ENCODE measurements at places on chromosomes 11 and 22.
A peak's percentile ranks its signal among the peaks of the same experiment; 100 is the strongest.

GRCh38 chr11:2250041-2250440 lies 20.3 kb downstream of the ASCL2 start:
- DNase-seq: no peak

DNA sequence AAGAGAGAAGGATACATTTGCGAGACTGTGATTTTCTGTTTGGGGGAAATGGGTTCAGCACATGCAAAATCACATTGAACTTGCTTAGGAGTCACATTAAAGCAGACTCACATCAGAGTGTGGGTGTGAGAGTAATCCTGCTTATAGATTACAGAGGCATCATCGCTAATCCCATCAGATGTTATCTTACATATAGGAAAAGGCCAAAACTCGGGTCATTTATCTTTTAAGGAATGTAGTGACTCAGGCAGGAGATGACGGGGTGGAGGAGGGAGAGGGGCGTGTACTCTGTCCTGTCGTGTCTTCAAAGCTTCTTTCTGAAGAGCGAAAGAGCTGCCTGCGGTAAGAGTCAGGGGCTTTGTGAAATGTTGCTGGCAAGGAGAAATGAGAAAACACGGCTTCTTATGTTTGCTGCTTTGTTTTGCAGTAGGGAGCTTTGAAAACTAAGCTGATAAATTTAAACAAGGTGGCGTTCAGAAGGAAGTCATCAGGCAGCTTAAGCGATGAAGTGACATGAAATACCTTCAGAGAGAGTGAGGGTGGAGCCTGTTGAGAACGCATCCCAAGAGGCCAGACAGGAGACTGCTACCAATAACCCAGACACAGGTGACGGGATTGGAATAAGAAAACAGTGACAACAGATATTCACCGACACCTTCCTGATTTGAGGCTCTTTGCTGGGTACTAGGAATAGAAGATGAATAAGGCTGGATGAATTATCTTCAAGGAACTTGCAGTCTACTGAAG lies 2.2 kb upstream of the C11orf16 start:
- no peak for DNase-seq

- DNase-seq: peak; percentile 49
Measured at GRCh38 chr11:48307760-48308386, 1.9 kb downstream of the OR4S1 start.

- DNase-seq: no peak
Measured at GRCh38 chr22:39374801-39375200, 24.8 kb upstream of the TAB1 start.

- no peak for DNase-seq
Measured at GRCh38 chr11:12123273-12123672, 12.9 kb downstream of the MICAL2 start.

DNA sequence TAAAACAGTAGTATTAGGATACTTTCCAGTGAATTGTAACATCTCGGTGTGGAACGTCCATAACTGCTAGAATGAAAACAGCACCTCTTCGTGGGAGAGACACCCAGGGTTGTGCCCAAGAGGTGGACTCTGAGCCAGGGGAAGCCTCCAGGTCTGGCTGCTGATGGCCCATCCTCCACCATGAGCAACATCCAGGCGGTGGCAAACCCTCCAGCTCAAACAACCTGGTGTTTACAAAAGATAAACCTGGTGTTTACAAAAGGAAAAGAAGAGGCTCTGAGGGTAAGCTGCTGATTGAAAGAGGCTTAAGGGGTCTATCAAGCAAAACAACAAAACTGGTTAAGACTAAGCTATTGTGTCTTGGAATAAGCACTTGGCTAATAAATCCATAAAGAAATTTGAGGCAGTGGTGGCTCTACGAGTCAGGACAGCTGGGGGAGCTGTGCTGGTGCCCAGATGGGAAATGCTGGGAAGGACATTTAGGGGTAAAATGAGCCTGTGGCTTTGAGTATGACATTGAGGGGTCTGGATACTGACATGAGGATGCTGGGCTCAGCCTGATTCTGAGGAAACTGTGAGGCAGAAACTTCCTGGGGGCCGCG lies 909.0 kb downstream of the BRD1 start:
- no peak for DNase-seq

- no peak for DNase-seq
Measured at GRCh38 chr11:10941871-10942270, 84.0 kb upstream of the ZBED5 start.
